ENCODE measurements at places on chromosomes 13 and 19. TPM values are rescaled to one million over a fixed set of nuclear protein-coding genes. Genes with fewer than 3 reads are reported as not detected.

The SAMD1 gene
- total RNA-seq: 40.4 TPM

DNA sequence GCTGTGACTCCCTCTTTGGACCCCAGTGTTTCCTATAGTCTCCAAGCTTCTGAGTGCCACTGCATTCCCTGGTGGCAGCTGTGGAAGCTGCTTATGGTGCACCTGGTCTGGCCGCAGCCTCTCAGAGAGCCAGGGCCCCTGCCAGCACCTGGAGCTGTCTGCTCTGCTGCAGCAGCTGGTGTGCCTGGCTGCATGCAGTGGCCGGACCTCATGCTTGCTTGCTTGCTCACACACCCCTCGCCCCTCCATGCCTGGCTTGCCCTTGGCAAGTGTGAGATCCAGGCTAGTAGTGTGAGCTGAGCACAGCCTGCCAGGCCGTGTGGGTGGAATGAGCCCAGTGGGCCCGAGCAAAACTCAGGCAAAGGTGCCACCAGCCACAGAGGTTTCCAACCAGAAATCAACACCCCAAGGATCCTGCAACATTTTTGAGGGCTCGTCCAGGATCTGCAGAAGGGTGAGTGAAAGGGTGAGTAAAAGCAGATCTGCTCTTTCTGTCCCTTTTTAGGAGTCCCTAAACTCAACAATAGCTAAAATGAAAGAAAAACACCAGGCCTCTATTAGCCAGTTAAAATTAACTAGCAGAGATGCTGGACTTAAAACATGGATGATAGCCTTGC, 7.6 kb upstream of the MLLT1 start:
- no peaks in the 10 kb centered on the region for H3K36me3 ChIP-seq
- no peak overlapping the region for H3K4me3 ChIP-seq
- H3K27ac ChIP-seq: no peak overlapping the region
- H3K27me3 ChIP-seq: no peaks in the 10 kb centered on the region
- DNase-seq: no peak
- H3K4me1 ChIP-seq: no peaks in the 10 kb centered on the region

GRCh38 chr19:8458380-8458779, 13.6 kb downstream of the HNRNPM start:
- H3K4me3 ChIP-seq: no peak overlapping the region
- DNase-seq: no peak
- no peak overlapping the region for H3K27ac ChIP-seq
- H3K36me3 ChIP-seq: no peaks in the 10 kb centered on the region
- peaks cover 91% of the 10 kb centered on the region for H3K4me1 ChIP-seq

GRCh38 chr19:802498-803098, 5.3 kb downstream of the PTBP1 start:
- peaks cover 43% of the 10 kb centered on the region for H3K4me1 ChIP-seq
- peak overlapping the region; percentile 94 for H3K4me3 ChIP-seq
- H3K27ac ChIP-seq: peak overlapping the region; percentile 95
- H3K27me3 ChIP-seq: no peaks in the 10 kb centered on the region

DNA sequence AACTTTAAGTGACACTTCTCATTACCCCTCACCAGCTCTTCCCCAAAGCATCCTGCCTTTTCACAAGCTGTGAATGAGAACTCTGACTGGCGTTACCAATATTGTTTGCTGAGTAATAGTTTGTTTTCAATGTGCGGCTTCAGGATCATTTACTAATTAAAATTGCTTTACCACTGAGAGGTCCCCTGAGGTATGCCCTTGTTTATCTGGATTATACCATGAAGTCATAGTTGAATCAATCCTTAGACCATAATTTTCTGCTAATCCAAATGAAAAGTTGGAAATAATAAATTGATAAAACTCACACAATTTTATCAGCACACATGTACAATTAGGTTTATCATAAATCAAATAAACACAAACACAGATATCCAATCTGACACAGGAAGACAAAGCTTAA, 568.8 kb downstream of the PCDH9 start:
- DNase-seq: no peak
- H3K27me3 ChIP-seq: no peaks in the 10 kb centered on the region
- H3K36me3 ChIP-seq: no peaks in the 10 kb centered on the region
- no peak overlapping the region for H3K27ac ChIP-seq

GRCh38 chr19:48963371-48964204, 1.5 kb upstream of the FTL start:
- H3K27me3 ChIP-seq: no peaks in the 10 kb centered on the region
- peak; percentile 95 for DNase-seq
- H3K4me1 ChIP-seq: peaks cover 86% of the 10 kb centered on the region
- peaks cover 2% of the 10 kb centered on the region for H3K36me3 ChIP-seq
- peak overlapping the region; percentile 92 for H3K4me3 ChIP-seq

GRCh38 chr13:67932991-67933390, 702.9 kb upstream of the PCDH9 start:
- no peak overlapping the region for H3K4me3 ChIP-seq
- no peak for DNase-seq
- H3K4me1 ChIP-seq: no peaks in the 10 kb centered on the region
- no peaks in the 10 kb centered on the region for H3K36me3 ChIP-seq

The ZFP82 gene
- 4.6 TPM for total RNA-seq

DNA sequence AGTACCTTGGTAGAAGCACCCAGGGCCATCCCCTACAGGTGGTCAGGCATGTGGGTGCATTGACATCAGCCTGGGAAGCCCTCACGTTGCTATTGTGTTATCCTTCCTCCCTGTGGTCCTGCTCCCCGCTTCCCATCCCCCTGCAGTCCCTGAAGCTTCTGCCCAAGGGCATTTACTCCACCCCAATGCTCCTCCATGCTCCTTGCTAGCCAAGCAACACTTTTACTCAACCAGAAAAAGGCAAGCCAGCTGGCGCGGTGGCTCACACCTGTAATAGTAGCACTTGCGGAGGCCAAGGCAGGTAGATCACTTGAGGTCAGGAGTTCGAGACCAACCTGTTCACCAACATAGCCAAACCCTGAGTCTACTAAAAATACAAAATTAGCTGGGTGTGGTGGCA, 54.8 kb upstream of the LATS2 start:
- H3K4me1 ChIP-seq: no peaks in the 10 kb centered on the region
- no peaks in the 10 kb centered on the region for H3K27me3 ChIP-seq
- no peaks in the 10 kb centered on the region for H3K36me3 ChIP-seq
- H3K4me3 ChIP-seq: no peak overlapping the region

GRCh38 chr19:19568802-19569756, 31.0 kb downstream of the CILP2 start:
- H3K27ac ChIP-seq: no peak overlapping the region
- no peaks in the 10 kb centered on the region for H3K27me3 ChIP-seq
- no peak for DNase-seq
- no peaks in the 10 kb centered on the region for H3K4me1 ChIP-seq
- H3K4me3 ChIP-seq: no peak overlapping the region
- no peaks in the 10 kb centered on the region for H3K36me3 ChIP-seq

The ZNF285 gene
- total RNA-seq: 1.2 TPM

- no peak overlapping the region for H3K27ac ChIP-seq
- no peaks in the 10 kb centered on the region for H3K36me3 ChIP-seq
- H3K4me1 ChIP-seq: no peaks in the 10 kb centered on the region
- H3K4me3 ChIP-seq: no peak overlapping the region
Measured at GRCh38 chr19:33684538-33685232, 62.9 kb downstream of the CHST8 start.

- DNase-seq: no peak
- H3K4me3 ChIP-seq: no peak overlapping the region
Measured at GRCh38 chr19:30565636-30566035, 193.5 kb downstream of the ZNF536 start.

The CACNG8 gene
- total RNA-seq: 0.03 TPM

DNA sequence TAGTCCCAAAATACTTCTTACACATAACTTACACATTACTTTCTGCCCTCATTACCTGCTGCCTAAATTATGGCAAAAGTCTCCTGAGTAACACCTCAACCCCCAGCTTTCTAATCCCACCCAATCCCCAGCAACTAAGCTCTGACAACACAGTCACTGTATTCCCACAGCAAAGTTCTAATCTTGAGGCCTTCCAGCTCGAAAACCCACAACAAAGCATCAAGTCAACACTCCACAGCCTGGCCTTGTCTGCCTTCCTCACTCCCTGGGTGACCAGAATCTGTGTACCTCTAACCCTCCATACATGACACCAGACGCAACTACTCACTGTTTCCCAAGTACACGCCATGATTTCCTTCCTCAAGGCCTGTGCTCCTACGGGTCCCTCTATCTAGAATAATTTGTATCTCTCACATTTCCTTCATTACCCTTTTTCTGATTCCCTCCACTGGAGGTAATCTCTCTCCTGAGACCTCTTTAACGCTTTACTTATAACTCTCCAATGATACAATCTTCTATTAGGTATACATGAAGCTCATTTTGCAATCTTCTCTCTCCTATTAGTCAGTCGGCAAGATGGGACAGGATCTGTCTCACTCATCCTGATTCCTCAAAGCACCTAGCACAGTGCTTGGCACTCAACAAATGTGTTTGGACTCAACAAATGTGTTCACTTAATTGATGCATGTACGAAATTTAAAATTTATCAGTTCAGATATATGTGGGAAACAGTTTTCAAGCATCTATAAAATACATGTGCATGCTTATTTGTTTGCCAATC, 87.6 kb upstream of the DOCK9 start:
- DNase-seq: no peak
- H3K27ac ChIP-seq: peak overlapping the region; percentile 41
- no peaks in the 10 kb centered on the region for H3K36me3 ChIP-seq
- peaks cover 4% of the 10 kb centered on the region for H3K4me1 ChIP-seq

The ARMC6 gene
- 23.7 TPM for total RNA-seq

DNA sequence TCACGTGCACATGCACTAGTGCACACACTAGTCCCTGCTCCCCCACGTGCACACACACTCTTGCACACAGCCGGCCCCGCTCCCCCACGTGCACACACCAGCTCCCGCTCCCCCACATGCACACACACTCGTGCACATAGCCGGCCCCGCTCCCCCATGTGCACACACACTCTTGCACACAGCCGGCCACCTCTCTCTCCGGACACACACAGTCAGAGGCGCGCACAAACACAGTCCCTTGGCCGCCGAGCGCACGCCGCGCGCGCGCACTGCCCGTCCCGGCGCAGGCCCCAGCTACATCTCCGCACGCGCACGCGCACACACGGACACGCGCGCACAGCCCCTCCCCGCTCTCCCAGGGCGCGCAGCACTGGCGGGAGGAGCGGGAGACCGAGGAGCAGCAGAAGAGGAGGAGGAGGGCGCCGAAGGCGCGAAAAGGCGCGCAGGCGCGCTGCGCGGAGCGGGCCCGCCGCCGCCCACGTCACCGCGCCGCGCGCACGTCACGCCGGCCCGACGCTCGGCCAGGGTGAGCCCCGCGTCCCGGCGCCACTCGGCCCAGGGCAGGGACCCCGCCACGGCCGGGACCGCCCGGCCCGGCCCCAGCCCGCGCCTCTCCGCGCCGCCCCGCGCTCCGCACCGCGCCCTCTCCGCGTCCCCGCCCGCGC, at the start of gene TFDP1:
Gene TFDP1, plus strand, starts transcription at position 549 of the 665 bp plus-strand sequence. CDS start 1,085 bp downstream, outside the sequence.
- peaks cover 8% of the 10 kb centered on the region for H3K4me1 ChIP-seq
- no peaks in the 10 kb centered on the region for H3K36me3 ChIP-seq
- no peak within 1 kb of the TSS for H3K27ac ChIP-seq
- DNase-seq: peak; percentile 83

The C1QTNF9 gene
- 0.18 TPM for total RNA-seq

GRCh38 chr13:90535421-90535820, 812.1 kb upstream of the MIR17HG start:
- DNase-seq: no peak
- H3K4me1 ChIP-seq: no peaks in the 10 kb centered on the region
- no peak overlapping the region for H3K27ac ChIP-seq
- H3K4me3 ChIP-seq: no peak overlapping the region

The BCAM gene
- 110 TPM for total RNA-seq

GRCh38 chr13:36912369-36912768, 7.7 kb downstream of the SMAD9 start:
- H3K4me3 ChIP-seq: no peak overlapping the region
- H3K4me1 ChIP-seq: no peaks in the 10 kb centered on the region
- no peaks in the 10 kb centered on the region for H3K36me3 ChIP-seq
- no peak for DNase-seq
- no peaks in the 10 kb centered on the region for H3K27me3 ChIP-seq

DNA sequence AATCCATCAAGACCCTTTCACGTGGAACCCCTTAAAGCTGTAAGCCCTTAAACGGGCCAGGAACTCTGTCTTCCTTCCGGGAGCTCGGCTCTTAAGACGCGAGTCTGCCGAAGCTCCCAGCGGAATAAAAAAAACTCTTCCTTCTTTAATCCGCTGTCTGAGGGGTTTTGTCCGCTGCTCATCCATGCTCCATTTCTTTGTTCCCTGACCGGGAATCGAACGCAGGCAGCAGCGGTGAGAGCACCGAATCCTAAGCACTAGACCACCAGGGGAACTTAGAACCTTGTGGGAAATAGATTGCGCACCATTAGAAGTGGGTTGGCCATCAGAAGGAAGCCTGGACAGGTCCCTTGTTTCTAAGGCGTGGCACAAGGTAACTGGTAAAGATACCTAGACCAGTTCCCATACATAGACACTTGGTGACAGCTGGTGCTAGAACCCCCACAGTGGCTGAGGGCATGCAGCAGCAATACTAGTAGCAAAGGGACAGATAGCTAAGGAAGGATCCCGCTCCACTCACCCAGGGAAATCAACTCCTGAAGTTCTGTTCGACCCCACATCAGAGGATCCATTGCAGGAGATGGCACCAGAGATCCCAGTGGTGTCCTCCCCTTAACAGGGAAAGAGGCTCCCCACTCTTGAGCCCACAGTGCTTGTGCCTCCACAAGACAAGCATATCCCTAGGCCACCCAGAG, 1.5 kb upstream of the RGCC start:
- H3K27me3 ChIP-seq: no peaks in the 10 kb centered on the region
- no peaks in the 10 kb centered on the region for H3K36me3 ChIP-seq
- H3K27ac ChIP-seq: no peak overlapping the region
- DNase-seq: no peak
- H3K4me1 ChIP-seq: peaks cover 43% of the 10 kb centered on the region
- H3K4me3 ChIP-seq: no peak overlapping the region

The ZNF814 gene
- 10.7 TPM for total RNA-seq

DNA sequence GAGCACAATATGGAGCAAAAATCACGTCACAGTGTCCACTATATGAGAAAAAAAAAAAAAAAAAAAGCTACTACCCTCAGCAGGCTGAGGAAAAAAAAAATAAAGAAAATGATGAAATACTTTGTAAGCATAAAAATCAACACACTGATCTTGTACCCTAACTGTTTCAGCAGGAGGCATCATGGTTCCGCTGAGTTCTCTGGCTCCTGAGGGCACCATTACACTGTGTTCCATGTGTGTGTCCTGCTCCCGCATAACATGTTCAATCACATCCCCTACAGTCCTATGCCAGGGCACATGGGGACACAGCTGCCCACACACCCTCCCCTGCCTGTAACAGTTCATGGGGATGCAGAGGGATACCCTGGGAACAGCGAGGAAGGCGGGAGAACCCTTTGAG, 33.5 kb downstream of the DOCK9 start:
- H3K4me3 ChIP-seq: no peak overlapping the region
- H3K36me3 ChIP-seq: no peaks in the 10 kb centered on the region
- peaks cover 5% of the 10 kb centered on the region for H3K4me1 ChIP-seq
- no peaks in the 10 kb centered on the region for H3K27me3 ChIP-seq
- DNase-seq: no peak
- no peak overlapping the region for H3K27ac ChIP-seq

All from left lung (tissue), 14 donors.